ENCODE measurements at places on chromosomes 13 and 19. TPM values are rescaled to one million over a fixed set of nuclear protein-coding genes. Genes with fewer than 3 reads are reported as not detected.

NCR1 gene
- polyA plus RNA-seq: not detected

C1QTNF9B gene
- 3.1 TPM for polyA plus RNA-seq

AMH gene
- polyA plus RNA-seq: 0.10 TPM

IGLON5 gene
- polyA plus RNA-seq: 0.10 TPM

GPR183 gene
- polyA plus RNA-seq: 2.7 TPM

CAMSAP3 gene
- polyA plus RNA-seq: 0.04 TPM

DMWD gene
- polyA plus RNA-seq: 41.8 TPM

ZNF525 gene
- polyA plus RNA-seq: 1.9 TPM
